ENCODE measurements at places on chromosomes 7 and 10.

DNA sequence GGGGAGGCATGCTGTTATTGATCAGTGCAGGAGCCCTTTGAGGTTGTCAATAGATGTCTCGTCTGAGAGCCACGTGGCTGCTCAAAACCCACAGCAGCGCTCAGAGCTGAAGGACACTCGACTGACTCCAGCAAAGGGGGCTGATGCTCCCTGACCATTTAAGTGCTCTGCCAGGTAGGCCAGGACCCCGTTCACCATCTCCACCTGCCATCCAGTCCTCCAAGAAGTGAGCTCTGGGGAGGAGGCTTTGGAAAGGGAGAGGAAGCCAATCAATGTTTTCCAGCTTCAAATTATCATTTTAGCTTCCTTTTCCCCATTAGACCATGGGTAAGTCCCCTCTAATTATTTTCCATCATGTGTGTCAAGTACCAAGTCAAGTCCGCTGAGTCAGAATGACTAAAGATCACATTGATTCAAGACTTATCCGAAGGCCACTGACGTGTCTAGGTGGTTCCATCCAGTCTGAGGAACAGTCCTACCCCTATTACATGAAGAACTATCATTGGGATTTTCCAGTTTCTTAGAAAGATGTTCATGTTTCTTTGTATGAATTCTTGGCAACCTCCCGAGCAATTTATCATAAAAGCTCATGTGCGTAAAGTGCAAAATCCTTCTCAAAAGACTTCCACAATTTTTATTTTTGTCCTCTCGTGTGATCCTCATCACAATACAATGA, 302.6 kb upstream of the LYZL1 start:
- no peak for DNase-seq

- DNase-seq, result no peak
These were observed 35.2 kb downstream of the GBF1 start for GRCh38 chr10:102280397-102281101.

DNA sequence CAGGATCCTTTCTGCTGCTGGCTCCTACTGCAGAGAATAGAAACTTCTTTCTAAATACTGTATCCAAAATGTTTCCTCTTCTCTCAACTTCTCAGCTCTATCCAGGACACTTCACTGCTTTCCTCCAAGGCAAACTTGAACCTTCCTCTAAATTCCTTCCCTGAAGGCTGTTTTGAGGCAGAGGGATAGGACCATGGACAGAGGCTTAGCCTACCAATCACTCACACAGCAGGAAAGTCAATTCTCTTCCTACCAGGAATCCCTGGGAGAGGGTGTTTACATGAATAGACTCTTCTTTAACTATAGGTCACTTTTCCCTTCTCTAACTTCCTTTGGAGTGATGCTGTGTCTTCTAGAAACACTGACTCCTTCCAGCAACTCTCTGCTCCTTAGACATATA, 115.6 kb upstream of the MKLN1 start:
- no peak for DNase-seq

DNA sequence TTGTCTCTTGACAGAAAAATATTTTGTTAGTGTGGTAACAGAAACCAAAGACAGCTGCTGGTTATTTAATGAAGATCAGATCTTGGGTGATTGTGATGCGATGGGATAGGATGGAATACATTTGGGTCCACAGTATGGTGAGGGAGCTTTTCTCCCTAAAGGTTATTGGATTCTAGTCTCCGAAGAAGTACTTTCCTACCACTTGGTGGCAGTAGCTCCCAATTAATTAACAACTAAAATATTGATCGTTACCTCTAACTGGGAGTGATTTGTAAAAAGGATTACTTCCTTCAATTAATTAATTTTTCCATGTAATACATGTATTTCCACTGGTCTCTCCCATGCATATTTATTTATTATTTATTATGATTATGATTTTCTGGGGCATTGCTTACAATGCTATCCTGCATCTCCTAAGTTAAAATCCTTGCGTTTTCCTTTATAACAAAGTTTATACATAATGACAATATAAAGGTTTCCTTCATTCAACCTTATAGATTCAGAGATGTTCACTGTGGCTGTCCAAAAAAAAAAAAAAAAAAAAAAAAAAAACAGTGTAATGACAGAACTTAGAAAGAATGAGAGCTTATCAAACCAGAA, 25.6 kb downstream of the TMEM196 start:
- no peak for DNase-seq

DNA sequence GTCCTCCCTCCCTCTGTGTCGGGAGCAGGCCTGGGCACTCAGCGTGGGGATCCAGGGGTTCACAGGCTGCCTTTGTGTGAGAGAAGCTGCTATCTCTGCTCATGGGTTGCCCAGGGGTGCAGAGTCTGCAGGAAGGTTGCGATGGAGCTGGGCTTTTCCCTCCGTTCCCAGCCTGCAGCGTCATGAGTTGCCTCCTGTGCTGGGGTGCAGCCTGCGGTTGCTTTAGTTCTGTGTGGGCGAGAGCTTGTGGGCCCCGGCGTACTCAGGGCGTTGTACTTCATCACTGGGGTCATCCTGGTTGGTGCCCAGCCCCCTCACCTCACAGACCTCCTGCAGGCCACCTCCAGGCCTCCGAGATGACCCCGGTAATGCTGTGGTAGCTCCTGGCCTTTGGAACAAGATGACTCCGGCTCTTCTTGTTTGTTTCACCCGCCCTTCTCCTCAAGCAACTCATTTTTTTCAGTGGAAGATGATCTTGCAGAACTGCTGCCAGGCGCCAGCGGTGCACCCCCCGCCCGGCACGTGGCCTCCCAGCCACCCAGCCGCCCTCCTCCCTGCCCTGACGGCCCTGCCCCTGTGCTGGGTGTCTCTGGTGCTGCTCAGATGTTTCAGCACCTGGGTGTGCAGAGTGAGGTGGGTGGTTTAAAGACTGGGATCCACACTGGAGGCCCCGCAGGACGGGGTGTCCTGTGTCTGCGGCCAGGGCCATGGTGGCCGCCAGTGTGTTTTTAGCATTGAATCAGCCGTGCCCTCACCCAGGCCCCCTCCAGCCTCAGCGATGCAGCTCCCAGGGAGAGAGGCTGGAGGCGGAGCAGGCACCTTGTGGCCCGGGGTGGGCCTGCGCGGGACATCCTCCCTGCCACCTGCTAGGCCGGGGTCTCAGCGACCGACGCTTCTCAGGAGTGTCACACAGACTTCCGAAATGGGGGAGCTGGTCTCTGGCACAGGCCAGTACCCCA, 7.2 kb downstream of the AP5Z1 start:
- no peak for DNase-seq

- DNase-seq, result no peak
These were observed 81.1 kb downstream of the RGS10 start for GRCh38 chr10:119461380-119461779.
